ENCODE measurements at places on chromosomes 1 and 21.
A peak's percentile ranks its signal among the peaks of the same experiment; 100 is the strongest.

- DNase-seq = no peak
Observed at GRCh38 chr1:220544901-220545303, 17.0 kb downstream of the MARK1 start.

- no peak for DNase-seq
Observed at GRCh38 chr1:12548973-12549459, 69.0 kb downstream of the DHRS3 start.

- DNase-seq = no peak
Observed at GRCh38 chr1:180267761-180268555, 37.9 kb downstream of the LHX4 start.

GRCh38 chr1:206734499-206735142 is 36.0 kb upstream of the IL19 start:
- DNase-seq = peak; percentile 81

DNA sequence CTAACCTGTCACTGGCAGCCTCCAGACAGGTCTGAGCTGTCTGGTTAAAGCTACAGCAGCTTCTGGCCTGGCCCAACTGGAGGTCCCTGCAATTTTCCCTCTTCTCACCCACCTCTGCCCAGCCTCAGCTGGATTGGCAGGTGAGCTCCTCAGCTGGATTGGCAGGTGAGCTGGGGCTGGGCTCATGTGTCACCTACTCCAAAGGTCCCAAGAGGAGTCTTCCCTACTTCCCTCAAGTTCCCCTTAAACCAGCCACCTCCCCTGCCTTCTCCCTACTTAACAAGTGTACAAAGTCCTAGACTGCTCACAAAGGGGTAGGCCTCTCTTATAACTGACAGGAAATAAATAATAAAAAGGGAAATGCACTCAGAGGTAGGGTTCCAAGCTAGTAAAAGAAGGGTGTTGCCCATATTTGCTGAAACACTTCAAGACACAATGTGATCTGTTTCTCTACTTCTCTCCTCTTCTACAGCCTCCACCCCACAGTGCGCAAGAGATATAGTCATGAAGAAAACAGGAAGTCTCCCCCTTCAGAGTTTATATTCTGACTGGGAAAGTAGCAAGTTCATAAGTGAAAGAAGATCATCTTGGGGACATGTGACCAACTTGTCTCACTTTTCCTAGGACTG is at the start of gene GPA33:
TSS of gene GPA33 (minus strand) at position 64 of the 629 bp plus-strand sequence. CDS start 90 bp downstream, outside the sequence.
- DNase-seq = peak; percentile 80

GRCh38 chr1:64087768-64088167 is 115.7 kb upstream of the UBE2U start:
- DNase-seq = no peak

GRCh38 chr1:7264101-7264500 is 478.8 kb downstream of the CAMTA1 start:
- no peak for DNase-seq

All from suppressor macrophage treated with lipopolysaccharide for 1 hour (primary cell).